ENCODE measurements at places on chromosomes 12 and 14.

- no peak for DNase-seq
Measured at GRCh38 chr14:92626041-92626440, 112.5 kb downstream of the RIN3 start.

GRCh38 chr12:7374423-7375144 lies 69.4 kb downstream of the CD163L1 start:
- DNase-seq: peak; percentile 54

DNA sequence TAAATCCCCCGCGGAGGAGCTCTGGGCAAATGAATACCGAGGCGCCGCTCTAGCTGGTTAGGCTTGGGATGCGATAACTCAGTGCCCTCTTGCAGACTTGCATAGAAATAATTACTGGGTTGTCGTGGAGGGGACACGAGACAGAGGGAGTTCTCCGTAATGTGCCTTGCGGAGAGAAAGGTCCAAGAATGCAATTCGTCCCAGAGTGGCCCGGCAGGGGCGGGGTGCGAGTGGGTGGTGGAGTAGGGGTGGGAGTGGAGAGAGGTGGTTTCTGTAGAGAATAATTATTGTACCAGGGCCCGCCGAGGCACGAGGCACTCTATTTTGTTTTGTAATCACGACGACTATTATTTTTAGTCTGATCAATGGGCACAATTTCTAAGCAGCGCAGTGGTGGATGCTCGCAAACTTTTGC lies 2.5 kb upstream of the TBX5 start:
- no peak for DNase-seq

DNA sequence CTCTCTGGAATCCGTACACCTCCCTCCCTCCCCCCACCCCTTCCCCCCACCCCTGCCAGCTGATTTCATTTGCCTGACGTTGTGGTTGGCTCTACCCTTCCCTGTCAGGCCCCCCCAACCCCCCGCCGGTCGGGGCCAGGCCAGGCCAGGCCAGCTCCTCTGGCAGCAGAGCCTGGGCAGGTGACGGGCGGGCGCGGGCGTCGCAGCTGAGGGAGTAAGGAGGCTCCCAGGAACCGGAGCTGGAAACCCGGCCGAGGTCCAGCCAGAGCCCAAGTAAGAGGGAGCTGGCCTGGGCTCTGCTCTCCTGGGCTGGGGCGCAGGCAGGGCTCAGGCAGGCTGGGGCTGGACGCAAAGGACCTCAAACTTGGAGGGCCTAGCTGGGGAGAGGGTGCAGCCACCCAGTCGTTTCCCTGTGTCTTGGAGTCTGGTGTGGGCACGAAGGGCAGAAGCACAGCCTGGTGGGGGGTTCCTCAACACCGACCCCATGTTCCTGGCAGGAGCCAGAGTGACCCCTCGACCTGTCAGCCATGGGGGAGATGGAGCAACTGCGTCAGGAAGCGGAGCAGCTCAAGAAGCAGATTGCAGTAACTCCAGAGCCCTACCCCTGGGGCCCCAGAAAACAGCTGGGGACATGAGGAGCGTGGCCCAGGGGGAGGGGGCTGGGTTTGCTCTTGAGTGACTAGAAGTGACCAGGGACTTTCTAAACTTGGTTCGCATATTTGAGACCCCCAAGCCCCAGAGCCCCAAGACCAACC lies at the start of gene GNB3:
Gene GNB3, plus strand, starts transcription at position 165 of the 755 bp plus-strand sequence. Its CDS starts 363 bp downstream, at position 528.
- no peak for DNase-seq

GRCh38 chr14:90300611-90301047 lies 31.1 kb downstream of the NRDE2 start:
- peak; percentile 86 for DNase-seq

DNA sequence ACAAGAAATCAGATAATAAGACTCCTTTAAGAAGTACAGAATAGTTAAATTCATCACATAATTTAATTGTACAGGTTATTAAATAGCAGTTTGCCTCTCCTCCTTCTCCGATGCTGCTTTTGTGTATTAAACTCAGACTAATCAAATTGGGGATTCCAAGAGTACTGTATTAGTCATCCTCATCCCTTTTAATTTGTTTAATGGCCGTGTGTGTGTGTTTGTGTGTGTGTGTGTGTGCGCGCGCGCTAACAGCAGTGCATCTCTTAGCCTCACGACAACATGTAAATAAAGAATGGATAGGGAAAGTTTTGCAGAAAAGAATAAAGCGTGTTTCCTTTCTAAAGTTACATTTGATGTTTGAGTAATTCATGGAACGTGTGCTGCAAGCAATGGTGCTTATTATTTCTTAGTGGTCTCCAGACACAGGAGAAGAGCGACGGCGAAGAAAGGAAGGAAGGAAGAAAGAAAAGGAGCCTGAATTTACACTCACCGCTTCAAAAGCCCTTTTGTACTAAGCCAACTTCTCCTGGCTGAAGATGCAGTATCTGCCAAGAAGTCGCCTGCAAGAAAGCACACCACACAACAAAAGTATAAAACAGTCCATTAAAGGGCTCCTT lies 220.3 kb downstream of the ASCL1 start:
- no peak for DNase-seq

- no peak for DNase-seq
Measured at GRCh38 chr12:131848753-131849152, 20.6 kb downstream of the MMP17 start.

GRCh38 chr14:49934646-49935045 lies 41.8 kb downstream of the ARF6 start:
- peak; percentile 12 for DNase-seq

- DNase-seq: no peak
Measured at GRCh38 chr14:24150993-24151392, 3.7 kb downstream of the RNF31 start.

All from NB4 (cell line).